Activated CD8-positive, alpha-beta T cell treated with anti-CD3 and anti-CD28 coated beads, Interleukin-2, amount 10 ng/mL, durations not matched to agents 7 days and 5 days (primary cell): ENCODE measurements at places on chromosomes 1 and 21. TPM values are rescaled to one million over a fixed set of nuclear protein-coding genes. Genes with fewer than 3 reads are reported as not detected.

SPRR1B gene
- total RNA-seq: not detected

PIK3C2B gene
- 26.2 TPM for total RNA-seq

S100B gene
- 8.5 TPM for total RNA-seq

HES3 gene
- total RNA-seq: not detected

KRTAP19-3 gene
- not detected for total RNA-seq

GRCh38 chr21:45403825-45404729, 888 bp upstream of the COL18A1 start:
- DNase-seq: no peak
- H3K4me3 ChIP-seq: peak overlapping the region; percentile 55
- H3K36me3 ChIP-seq: peaks cover 3% of the 10 kb centered on the region
- peaks cover 64% of the 10 kb centered on the region for H3K27me3 ChIP-seq

GRCh38 chr21:45551316-45551715, 9.1 kb upstream of the SLC19A1 start:
- peak overlapping the region; percentile 64 for H3K4me3 ChIP-seq
- H3K4me1 ChIP-seq: peaks cover 43% of the 10 kb centered on the region
- H3K27me3 ChIP-seq: peaks cover 3% of the 10 kb centered on the region
- DNase-seq: peak; percentile 58
- H3K27ac ChIP-seq: peak overlapping the region; percentile 81

DNA sequence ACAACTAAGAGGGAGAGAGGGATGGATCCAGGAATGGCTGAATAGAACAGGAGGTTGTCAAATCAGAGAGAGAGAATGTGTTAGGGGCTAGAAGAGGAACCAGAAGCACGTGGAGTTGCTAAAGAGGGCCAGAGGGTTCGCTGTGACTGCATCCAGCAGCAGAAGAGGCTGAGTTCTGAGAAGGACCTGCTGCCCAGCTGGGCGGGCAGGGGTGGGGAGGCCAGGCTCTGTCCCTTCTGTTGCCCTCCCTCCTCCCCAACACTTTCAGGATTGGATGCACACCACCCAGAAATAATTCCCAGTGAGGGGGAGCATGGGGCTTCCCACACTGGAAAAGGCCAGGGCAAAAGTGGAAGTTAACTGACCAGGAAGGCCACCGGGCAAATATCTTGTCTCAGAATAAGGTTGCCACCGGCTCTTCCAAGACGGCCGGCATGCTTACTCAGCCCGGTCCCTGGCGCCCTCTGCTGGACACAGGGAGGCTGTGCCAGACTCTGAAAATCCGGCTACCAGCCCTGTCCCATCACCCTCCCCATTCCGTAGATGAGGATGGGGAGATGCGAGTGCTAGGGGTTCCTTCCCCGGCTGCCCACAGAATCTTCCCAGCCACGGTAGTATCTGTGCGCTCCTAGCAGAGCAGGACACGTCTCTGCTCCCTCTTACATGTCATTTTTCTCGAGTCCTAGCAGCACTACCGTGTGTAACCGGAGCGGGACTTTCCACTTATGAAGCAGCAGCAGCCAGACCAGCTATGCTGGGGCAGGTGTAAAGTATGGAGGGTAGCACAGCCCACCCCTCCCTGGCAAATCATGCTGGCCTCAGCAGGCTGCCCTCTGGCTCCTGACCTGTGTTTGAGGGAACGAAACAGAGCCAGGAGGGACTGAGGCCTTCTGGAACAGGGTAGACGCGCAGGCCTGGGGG, 46.8 kb upstream of the A3GALT2 start:
- peak; percentile 89 for DNase-seq
- H3K27me3 ChIP-seq: peaks cover 2% of the 10 kb centered on the region
- peaks cover 5% of the 10 kb centered on the region for H3K4me1 ChIP-seq
- no peaks in the 10 kb centered on the region for H3K36me3 ChIP-seq
- H3K4me3 ChIP-seq: no peak overlapping the region

- DNase-seq: no peak
- peaks cover 31% of the 10 kb centered on the region for H3K4me1 ChIP-seq
- peak overlapping the region; percentile 47 for H3K4me3 ChIP-seq
- H3K36me3 ChIP-seq: peaks cover 4% of the 10 kb centered on the region
- H3K27ac ChIP-seq: peak overlapping the region; percentile 84
- H3K27me3 ChIP-seq: no peaks in the 10 kb centered on the region
Measured at GRCh38 chr1:67264899-67265298, 42.8 kb upstream of the IL12RB2 start.

GRCh38 chr1:205661429-205662134, 18.7 kb downstream of the SLC45A3 start:
- H3K4me1 ChIP-seq: peaks cover 8% of the 10 kb centered on the region
- no peak overlapping the region for H3K4me3 ChIP-seq
- no peak for DNase-seq
- peaks cover 3% of the 10 kb centered on the region for H3K27me3 ChIP-seq

- peak overlapping the region; percentile 85 for H3K4me3 ChIP-seq
- H3K36me3 ChIP-seq: peaks cover 28% of the 10 kb centered on the region
- peak overlapping the region; percentile 65 for H3K27ac ChIP-seq
- H3K4me1 ChIP-seq: peaks cover 31% of the 10 kb centered on the region
- H3K27me3 ChIP-seq: peaks cover 22% of the 10 kb centered on the region
Measured at GRCh38 chr1:228735871-228736586, 750 bp downstream of the RHOU start.

- H3K36me3 ChIP-seq: no peaks in the 10 kb centered on the region
- H3K27me3 ChIP-seq: no peaks in the 10 kb centered on the region
- peaks cover 14% of the 10 kb centered on the region for H3K4me1 ChIP-seq
- no peak overlapping the region for H3K4me3 ChIP-seq
- H3K27ac ChIP-seq: no peak overlapping the region
Measured at GRCh38 chr21:38802050-38803026, 3.4 kb upstream of the ETS2 start.

DNA sequence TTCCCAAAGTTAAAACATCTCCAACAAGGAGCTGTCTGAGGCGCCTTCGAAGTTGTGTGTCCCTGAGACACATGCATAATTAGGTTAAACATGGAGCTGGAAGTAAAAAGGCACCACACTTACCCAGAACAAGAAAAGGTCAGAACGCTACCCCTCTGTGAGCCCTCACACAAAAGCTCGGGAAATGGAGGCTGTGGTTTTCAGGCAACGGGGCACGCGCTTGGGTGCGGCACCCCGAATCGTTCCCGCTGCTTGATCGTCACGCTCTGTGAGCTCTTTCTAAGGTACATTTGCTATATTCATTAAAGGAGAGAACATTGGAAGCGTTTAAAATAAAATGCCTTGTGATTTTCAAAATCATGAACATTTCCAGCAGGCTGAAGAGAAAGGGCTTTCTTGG, 12.5 kb downstream of the CAPN8 start:
- H3K27ac ChIP-seq: no peak overlapping the region
- H3K36me3 ChIP-seq: no peaks in the 10 kb centered on the region
- no peaks in the 10 kb centered on the region for H3K4me1 ChIP-seq
- peaks cover 6% of the 10 kb centered on the region for H3K27me3 ChIP-seq
- H3K4me3 ChIP-seq: no peak overlapping the region

- H3K4me1 ChIP-seq: no peaks in the 10 kb centered on the region
- no peaks in the 10 kb centered on the region for H3K36me3 ChIP-seq
- peaks cover 5% of the 10 kb centered on the region for H3K27me3 ChIP-seq
- H3K4me3 ChIP-seq: no peak overlapping the region
- H3K27ac ChIP-seq: no peak overlapping the region
- DNase-seq: no peak
Measured at GRCh38 chr1:65339866-65340468, 30.6 kb downstream of the DNAJC6 start.

DNA sequence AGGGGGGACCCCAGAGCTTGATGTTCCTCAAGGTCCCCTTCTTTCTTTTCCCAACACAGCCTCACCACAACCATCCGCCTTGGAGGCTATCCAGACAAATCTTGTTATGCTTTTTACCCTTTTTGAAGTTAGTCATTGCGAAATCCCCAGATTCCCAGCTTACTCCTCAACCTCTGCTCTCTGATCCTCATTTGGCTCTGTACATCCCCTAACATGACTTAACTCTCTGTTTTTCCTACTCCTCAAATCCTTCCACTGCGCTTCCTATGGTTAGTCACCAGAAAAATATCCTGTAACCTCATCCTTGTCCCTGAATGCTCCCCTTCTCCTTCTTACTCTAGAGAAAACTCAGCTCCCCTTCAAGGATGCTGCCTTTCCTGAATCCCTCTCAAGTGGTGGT, 189.1 kb upstream of the POU3F1 start:
- DNase-seq: no peak
- H3K36me3 ChIP-seq: no peaks in the 10 kb centered on the region
- no peak overlapping the region for H3K27ac ChIP-seq
- no peak overlapping the region for H3K4me3 ChIP-seq
